ENCODE measurements at places on chromosomes 5 and 9.

DNA sequence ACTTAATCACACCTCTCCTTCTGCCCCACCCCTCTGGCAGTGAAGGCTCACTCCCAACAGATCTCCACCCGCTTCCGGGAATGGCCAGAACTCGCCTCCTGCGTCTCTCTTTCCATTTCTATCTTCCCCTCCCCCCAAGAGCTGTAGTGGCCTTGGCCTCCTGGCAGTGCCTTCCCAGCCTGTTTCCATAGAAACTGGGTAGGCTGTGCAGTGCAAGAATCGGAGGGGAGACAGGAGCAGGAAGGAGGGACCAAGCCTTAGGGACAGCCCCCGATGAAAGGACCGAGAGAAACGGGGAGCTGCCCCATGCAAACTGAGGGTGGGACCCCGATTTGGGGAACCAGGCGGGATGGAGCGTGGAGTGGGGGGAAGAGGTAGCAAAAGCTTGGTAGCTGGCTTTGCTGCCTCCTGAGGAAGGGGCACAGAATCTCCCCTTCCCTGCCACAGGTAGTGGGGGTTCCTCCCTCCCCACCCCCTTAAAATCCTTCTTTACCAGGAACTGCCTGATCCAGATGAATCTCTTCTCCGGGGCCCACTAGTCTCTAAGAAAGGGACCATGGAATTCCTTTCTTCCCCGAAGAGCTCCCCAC, 4.5 kb upstream of the PCDH1 start:
- no peak for DNase-seq

GRCh38 chr9:120974181-120974580, 47.6 kb upstream of the TRAF1 start:
- DNase-seq: no peak

GRCh38 chr5:117337064-117337749, 762.6 kb upstream of the SEMA6A start:
- DNase-seq: no peak

DNA sequence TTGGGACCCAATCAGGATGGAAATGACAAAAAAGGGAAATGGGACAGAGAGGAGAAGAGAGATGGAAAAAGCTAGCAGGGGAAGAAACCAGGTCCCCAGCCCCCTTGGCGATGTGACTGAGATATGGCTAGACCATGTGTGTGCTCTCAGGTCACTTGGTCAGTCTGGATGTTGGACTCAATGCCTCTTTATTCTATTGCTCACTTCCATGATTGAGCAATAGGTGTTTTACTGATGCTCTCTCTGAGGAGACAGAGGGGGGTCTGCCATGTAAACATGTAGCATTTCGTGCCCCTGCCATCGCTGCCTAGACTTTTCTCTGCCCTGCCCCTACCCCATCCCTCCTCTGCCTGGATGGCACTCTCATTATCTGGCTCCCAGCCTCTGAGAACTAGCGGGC, 150.6 kb downstream of the DROSHA start:
- no peak for DNase-seq

DNA sequence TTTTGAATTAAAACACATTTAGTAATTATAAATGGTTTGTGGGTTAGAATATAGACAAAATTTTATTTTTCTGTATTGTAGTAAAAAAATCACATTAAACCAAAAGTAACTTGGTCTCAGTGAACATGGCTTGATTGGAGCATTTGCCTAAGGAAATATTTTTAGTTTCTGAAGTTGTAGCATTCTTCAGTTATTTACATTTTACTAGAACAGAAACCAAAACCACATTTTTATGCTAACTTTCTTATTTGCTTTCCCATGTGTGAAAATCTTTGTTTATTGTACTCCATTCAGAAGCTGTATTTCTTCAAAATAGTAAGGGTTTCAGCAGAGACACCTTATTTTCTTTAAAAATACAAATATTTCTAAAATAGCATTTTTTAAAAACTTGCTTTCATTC, 129.9 kb downstream of the SGCD start:
- no peak for DNase-seq

GRCh38 chr5:55750499-55750898, 12.6 kb downstream of the DDX4 start:
- DNase-seq: no peak

DNA sequence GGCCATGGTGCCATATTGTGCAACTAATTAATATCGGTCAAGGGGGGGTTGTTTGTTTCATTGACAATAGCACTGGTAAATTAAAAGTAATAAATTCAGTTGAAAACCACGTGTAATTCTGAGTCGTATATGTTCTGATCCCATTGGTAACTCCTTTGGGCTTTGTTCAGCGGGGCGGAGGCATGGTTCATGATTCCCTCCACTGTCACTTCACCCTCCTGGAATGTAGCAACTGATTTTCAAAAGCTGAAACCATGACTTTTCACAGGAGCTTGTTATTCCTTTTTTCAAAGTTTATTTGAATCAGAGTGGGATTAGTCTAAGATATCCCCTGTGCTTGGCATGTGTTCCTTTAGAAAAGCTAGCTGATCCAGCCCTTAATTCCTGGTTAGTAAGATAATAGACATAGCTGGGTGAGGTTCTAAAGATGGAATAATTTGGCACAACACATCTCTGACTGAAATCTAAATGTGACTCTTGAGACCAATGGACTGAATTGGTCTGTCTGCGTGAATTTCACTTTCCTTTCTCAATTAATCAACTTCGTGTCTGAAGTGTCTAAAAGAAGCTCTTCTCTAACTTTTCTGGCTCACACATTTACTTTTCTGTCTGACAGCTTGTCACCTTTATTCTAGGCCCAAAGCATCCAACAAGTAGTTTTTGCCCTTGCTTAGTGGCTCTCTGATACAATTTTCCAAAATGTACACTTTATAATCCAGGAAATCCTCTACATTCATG, 185.7 kb upstream of the VCAN start:
- DNase-seq: no peak

DNA sequence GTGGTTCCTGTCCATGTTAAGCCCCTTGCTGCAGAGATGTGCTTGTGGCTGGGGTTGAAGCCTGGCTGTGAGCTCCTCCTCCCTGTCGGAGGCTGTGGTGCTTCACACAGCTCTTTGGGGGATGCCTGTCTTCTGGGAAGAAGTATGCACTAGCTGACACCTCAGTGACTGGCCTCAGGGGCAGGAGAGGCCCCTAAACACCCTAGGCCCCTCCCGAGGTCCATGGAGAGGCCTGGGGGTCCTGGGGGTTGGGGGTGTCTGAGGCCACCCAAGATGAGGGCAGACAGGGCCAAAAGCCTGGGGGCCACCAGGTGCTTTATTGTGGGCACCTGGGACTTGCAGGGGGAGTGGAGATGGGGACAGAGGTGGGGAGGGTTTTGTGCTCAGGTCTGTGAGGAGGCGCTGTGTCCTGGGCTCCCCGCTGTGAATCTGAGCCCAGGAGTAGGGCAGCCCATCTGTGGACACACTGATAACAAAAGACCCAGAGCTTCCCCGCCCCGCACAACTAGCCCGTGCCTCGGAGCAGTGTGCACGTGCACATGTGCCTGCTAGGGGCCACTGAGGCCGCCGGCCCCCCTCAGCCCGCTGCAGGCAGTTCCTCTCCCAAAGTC, 92.0 kb downstream of the PHF2 start:
- DNase-seq: no peak

GRCh38 chr9:18068900-18069299, 405.1 kb upstream of the ADAMTSL1 start:
- DNase-seq: no peak

GRCh38 chr9:118305331-118305730, 601.1 kb downstream of the TLR4 start:
- no peak for DNase-seq

GRCh38 chr5:150661086-150661485, at the start of gene MYOZ3:
Gene MYOZ3 (plus strand): TSS chr5:150661251. CDS start chr5:150662942, 1,691 bp downstream.
- DNase-seq: no peak

DNA sequence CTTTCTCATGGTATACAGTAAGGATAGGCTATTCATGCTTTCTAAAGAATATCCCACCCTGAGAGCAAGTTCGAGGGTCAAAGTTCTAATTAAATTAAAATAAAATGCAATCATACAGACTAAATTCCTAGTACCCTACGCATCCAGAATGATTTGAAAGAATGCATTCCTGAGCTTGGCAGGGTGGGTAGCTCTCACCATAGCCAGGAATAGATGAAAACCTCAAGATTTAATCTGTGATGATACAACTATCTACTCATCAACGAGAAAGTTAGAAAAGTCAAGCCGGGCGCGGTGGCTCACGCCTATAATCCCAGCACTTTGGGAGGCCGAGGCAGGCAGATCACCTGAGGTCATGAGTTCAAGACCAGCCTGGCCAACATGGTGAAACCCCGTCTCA, 32.3 kb downstream of the SERINC5 start:
- DNase-seq: no peak

GRCh38 chr9:126945682-126946081, 31.1 kb downstream of the RALGPS1 start:
- no peak for DNase-seq

DNA sequence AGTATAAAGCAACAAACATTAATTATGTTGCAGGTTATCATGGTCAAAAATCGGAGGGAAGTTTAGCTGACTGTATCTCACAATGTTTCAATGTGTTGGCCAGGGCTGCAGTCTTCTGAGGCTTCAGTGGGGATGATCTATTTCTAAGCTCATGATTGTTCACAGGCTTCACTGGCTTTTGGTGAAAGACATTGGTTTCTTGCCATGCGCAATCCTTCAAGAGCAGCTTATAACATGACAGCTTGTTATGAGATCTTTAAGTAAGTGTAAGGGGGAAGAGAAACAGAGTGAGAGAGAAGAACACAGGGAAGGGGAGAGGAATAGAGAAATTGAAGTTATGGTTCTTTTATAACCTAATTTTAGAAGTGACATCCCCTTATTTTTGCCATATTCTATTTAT, 385.9 kb upstream of the CHD1 start:
- DNase-seq: no peak

DNA sequence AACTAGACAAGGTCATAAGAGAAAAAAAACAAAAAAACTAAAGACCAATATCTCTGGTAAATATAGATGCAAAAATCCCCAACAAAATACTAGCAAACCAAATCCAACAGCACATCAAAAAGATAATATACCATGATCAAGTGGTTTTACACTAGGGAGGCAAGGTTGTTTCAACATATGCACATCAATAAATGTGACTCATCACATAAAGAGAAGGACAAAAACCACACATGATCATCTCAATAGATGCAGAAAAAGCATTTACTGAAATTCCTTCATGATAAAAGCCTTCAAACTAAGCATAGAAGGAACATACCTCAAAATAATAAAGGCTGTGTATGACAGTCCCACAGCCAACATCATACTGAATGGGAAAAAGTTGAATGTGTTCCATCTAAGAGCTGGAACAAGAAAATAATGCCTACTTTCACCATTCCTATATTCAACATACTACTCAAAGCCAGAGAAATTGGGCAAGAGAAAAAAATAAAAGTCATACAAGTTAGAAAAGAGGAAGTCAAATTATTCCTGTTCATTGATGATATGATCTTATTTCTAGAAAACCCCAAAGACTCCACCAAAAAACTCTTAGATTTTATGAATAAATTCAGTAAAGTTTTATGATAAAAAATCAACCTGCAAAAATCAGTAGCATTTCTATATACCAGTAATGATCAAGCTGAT, 72.2 kb upstream of the FAM169A start:
- DNase-seq: no peak

GRCh38 chr5:172687940-172688339, 46.9 kb downstream of the NEURL1B start:
- no peak for DNase-seq

GRCh38 chr9:129414377-129414992, 206.4 kb downstream of the C9orf50 start:
- DNase-seq: no peak

DNA sequence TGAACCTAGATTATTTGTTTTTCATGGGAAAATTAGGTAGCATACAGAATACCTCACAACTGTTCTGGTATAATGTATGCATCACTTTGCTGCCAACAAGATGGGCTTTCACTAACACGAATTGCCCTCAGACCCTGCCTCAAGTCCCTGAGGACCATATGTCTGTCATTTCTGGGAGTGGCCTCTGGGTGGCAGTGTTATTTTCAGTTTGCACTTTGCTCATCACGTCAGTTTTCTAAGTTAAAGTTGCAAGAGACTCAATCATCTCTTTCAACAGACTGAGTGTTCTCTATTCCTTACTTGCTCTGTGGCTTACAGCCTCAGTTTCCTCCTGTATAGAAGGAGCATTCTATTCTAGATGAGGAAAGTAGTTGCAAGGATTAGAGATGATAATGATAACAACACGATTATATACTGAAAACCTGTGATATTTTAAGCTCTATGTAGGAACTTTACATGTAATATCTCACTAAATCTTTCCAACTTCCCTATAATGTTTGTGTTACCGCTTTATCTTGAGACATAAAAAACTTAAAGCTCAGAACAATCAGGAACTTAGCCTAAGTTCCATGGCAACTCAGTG, 55.7 kb downstream of the TSSK1B start:
- peak; percentile 9 for DNase-seq

DNA sequence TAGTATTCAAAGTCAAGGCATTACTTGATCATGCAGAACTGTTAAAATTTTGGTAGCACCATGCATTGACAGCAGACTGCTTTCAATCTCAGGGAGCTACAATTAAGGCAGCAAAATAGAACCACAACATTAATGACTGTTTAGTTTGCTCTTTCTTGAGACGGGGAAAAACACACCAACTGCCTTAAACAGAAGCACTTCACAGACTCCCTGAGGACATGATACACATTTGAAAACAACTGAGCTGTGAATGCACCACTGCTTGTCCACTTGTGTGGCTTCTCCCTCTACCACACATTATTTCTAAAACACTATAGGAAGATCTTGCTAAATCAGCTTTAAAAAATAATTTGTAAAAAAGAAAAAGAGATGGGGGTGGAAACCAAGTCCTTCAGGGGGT, 79.6 kb upstream of the MAST4 start:
- no peak for DNase-seq

- DNase-seq: no peak
Measured at GRCh38 chr5:72383726-72384125, 63.6 kb downstream of the PTCD2 start.

DNA sequence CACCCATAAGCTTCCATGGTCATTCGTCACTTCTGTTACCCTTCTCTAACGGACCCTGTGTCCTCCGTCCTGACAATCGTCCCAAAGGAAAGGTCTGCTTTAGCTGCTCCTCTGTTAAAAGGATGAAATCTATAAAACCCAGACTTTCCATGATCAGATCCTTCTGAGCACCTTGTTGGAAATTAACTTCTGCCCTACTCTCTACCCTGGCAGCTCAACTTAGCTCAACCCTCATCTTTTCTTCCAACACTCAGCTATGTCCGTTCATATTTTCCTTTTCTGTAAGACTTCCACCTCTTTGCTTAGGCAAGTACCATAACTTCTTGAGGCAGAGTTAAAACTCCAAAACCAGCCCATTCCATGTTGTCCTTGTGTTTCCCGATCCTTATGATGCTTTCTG, 205.4 kb downstream of the SPATA31A6 start:
- no peak for DNase-seq

DNA sequence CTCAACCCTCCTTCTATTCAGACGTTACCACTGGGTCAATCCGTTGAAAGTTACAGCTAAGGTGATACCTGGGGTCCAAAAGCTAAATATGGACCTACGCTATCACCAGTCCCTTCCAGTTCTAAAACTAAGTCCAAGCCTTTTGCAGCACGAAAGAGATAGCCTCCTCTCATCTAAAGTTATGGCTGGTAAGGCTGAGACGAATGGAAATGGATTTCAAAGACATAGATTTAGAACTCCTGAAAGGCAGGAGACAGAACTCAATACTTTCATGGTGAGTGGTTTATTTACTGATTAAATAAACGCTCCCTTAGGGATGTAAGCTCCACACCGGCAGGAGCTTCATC, 751 bp upstream of the RIC1 start:
- no peak for DNase-seq

All from GM12878 (cell line).